ENCODE measurements at places on chromosomes 5 and 9.

- peak; percentile 26 for DNase-seq
Measured at GRCh38 chr9:129278391-129279237, 100.6 kb upstream of the IER5L start.

DNA sequence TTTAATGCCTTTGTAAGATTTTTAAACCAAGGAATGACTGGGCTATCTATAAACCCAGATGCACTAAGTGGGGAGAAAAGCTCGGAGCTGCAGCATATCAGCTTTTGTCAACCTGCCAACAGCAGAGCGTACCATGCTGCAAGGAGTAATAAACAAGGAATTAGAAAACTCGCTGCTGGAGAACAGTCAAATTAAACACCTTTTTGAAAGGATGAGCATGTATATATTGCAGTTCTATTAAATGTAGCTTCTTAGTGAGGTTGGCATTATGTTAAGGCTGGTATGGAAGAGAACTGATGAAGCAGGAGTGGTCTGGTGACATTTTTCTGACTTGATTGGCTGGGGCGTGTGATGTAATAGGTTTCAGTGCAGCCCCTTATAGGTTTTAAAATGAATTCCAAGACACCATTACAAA lies 74.7 kb downstream of the PIK3R1 start:
- DNase-seq, result no peak

DNA sequence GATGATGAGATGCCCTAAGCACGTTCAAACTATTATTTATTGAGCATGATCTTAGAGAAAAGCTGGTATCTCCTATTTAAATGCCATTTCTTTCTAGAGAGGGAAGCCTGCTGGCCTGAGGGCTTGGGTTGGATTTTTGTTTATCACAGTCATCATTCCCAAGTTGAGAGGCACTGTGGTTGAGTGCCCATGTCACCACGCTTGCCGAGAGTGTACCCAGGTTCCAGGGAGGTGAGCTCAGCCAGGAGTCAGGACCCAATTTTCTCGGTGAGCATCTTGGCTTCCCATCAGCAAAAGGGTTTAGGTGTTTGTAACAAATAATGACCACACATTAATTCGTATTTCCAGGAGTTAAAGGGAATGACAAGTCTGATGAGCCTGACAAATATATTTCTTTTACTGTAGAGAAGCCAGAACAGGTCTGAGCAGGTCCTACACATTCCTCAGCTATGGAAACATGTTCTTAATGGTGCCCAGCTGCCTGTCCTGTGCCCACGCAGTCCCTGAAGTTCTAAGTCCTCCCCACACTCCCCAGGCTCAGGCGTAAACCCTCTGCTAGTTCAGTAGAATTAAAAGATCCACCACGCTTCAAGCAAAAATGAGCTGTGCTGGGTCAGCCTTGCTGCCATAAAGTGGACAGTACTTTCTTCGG lies 258.9 kb upstream of the IRX2 start:
- DNase-seq, result no peak

GRCh38 chr5:106451998-106452397 lies 1218.7 kb downstream of the EFNA5 start:
- DNase-seq, result no peak

GRCh38 chr5:17482790-17483189 lies 15.2 kb upstream of the TAF11L2 start:
- DNase-seq, result no peak

DNA sequence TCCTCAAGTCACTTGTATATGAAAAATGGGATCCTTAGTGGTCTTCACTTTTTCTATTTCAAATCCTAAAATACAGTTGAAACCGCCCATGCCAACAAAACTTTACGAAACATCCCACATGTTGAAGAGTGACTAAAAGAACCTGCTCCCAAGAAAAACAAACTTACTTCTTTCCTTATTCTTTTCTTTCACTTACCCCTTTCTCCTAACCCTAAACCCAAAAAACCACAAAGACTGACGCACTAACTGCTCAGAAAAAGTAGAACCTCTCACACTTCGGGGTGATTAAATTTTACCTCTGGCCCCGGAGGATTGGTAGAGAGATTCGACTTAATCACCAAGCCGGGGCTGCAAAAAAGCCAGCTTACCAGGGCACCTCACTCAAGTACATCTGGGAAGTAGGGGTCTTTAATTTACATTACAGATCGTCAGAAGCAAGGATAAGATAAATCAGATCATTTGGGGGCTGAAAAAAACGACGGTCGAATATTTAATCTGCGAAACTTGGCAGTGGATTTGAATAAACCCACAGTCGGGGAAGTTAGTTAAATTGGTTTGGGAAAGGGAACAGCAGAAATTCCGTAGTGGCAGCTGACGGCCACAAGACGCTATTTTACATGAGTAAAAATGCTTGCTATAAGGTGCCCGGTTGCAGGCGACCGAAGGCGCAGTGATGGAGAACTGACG lies 1.3 kb downstream of the CDO1 start:
- no peak for DNase-seq

DNA sequence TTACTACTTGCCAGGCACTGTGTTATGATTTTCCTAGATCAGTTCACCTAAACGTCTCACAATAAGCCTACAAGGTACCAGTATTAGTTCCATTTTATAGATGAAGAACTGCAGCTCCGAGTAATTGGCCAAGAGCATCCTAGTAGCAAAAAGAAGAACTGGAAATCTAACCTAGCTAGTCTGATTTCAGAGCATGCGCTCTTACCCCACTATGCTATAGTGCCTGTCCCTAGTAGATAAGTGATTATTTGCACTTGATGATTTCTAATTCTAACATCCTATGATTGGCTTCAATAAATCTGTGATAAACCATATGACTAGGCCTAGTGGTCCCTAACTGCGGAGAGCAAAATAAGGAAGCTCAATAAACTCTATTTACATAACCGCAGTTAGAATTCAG lies 7.1 kb upstream of the PLAC8L1 start:
- no peak for DNase-seq

- DNase-seq, result no peak
Measured at GRCh38 chr9:134701581-134702259, 60.1 kb downstream of the COL5A1 start.

GRCh38 chr5:123209502-123210027 lies 120.5 kb downstream of the PRDM6 start:
- DNase-seq, result no peak

DNA sequence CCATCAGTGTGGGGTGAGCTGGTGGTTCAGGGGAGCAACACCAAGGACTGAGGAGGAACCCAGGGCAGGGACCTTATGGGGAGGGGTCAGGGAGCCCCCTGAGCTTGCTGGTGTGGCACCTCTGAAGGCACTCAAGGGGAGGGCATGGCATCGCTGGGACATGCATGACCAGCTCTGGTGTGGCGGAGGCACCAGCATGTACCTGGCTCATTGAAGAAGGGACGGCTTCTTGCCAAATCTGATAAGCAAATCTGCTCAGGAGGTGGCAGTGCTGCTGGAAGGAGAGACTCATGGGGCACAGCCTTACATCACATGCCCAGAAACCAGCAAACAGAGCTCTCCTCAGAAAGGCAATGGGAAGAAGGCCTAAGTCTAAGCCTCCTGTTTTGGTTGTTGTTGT lies 421.8 kb downstream of the SEMA5A start:
- no peak for DNase-seq

DNA sequence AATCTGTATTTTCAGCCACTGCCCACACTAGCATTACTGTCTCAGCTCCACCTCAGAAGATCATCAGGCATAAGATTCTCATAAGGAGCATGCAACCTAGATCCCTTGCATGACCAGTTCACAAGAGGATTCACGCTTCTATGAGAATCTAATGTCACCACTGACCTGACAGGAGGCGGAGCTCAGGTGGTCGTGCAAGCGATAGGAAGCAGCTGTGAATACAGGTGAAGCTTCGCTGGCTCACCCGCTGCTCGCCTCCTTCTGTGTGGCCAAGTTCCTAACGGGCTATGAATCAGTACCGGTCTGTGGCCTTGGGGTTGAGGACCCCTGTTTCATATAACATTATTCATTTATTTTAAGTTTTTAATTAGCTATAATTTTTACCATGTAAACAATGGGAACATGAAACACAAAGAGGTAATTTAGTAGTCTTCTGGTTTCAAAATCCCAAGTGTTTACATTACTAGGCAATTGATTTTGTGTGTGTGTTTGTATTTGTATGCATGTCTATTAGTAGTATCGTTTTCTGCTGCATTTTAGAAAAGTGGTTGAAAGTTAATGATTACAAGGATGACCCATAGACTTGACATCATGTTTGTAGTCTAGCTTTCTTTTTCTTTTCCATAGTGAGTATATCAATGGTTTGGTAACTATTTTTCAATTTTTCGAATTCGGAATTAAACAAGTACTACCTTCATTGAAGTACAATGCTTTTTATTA lies 159.4 kb downstream of the TENT4A start:
- no peak for DNase-seq

GRCh38 chr5:147410496-147411358 lies 99.1 kb downstream of the DPYSL3 start:
- no peak for DNase-seq

GRCh38 chr5:89560696-89561095 lies 677.7 kb upstream of the MEF2C start:
- DNase-seq, result no peak

DNA sequence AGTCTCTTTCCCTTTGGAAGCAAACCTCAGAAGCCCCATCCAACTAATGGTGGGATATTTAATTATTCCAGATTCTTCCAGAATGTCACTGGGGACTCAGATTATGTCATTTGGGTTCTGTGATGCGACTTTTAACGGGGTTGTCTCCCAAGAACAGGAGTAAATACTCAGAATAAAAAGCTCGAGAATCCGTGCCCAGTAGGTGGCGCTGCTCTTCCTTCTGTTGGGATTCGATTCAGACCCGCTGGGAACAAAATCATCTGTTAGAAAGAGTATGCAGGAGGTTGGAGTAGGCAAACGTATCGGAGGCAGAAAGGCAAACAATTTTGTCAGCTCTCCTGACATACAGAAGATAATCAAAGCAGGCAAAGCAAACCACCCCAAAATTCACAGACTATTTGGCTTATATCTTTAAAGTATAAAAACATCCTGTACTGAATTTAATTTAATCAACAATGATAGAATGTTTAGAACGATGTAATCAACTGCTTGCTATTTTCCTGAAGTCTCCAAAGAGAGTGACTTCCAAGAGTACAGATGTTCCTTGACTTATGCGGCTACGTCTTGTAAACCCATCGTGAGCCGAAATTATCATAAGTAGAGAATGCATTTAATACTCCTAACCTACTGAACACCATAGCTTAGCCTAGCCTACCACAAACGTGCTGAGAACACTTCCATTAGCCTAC lies 169.8 kb upstream of the RAI14 start:
- DNase-seq, result peak; percentile 68

GRCh38 chr9:132042324-132042723 lies 37.3 kb downstream of the MED27 start:
- DNase-seq, result no peak

DNA sequence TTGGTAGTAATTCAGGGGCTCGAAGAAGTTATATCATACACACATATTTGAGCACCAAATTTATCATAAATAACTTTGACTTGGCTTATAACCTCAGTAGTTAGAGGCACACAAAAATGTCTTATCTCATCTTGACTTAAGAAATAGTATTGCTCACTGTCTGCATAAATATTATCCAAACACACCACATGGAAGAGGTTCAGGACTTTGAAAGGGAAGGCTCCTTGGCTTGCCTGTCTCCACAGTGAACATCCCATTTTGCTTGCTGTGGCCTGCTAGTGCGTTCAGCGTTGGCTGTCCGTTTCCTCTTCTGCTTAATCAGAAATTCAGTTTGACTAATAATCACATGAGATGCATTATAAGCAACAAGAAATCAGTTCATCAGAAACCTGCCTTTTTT lies 13.9 kb downstream of the GRXCR2 start:
- DNase-seq, result no peak

DNA sequence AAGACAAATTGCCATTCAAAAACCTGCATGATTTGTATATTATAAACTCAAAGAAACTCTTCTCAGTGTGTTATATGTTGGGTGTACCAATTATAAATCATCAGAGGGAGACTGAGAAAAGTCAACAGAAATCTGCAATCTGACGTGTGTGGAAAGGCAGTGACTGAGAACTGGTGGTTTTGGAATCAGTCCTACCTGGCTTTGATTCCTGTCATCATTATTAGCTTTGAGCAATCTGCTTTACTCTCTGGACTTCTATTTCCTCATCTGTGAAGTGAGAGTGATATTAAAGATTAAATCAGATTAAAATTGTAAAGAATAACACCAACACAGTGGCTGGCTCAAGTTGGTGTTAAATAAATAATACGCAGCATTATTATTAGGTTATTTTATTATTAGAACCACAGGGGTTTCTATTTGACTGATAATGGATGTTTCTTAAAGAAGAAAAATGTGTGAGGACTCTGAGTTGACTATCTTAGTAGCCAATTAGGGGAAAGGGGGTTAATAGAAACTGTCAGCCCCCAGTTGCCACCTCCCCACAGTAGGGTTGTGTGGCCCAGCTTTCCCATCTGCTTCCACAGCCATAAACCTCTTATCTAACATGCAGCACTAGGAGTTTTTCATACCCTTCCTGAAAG lies 59.6 kb downstream of the SNCAIP start:
- DNase-seq, result no peak

DNA sequence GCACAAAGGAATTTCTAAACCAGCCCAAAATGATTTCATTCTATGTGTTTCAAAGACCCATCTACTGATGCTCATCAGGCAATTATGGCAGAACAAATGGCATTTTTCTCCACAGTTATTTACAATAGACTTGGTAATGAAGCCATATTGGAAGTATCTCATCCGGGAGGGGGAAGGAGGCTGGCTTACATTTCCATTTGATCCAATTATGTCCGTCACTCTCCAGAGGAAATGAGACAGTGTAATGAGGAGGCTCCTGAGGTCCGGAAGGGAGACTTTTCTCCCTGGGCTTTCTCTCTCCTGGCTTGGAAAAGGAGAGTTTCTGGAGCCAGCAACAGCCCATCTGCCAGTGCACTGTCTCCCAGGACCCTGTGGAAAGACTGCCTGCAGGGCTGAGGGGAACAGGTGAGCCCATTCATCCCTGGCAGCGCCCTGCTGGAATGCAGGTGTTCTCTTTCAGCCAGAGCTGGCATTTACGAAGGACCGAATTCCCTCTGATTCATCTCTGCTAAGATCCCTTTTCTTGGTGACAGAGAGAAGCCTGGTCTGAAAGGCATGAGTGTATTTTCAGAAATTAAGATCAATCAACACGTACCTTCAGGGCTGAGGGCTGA lies 54.9 kb upstream of the SAP30L start:
- no peak for DNase-seq

DNA sequence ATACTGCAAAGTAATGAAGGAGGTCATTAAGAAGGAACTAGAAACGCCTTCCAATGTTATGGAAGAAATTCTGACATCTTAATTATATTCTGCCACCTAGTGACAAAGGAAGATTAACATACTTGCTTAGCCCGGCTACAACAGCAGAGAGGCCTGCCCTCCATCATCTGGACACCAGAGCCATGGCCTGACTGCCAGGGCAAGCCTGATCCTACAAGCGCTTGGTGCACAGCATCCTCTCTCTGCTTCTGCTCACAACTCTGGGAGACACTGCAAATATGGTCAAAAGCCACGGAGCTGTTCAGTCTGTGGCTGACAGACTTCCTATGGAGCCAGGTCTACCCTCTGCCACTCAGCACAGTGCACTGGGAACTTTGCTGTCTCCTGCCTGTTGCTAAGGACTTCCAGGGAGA lies 87.3 kb upstream of the SLC44A1 start:
- DNase-seq, result no peak

GRCh38 chr5:151718646-151719045 lies 31.9 kb upstream of the SPARC start:
- no peak for DNase-seq

All from activated CD4-positive, CD25-positive, alpha-beta regulatory T cell treated with anti-CD3 and anti-CD28 coated beads, Interleukin-2, amount 50 U/mL, for 72 hours (primary cell).